ENCODE measurements at places on chromosomes 7 and 10. TPM values are rescaled to one million over a fixed set of nuclear protein-coding genes. Genes with fewer than 3 reads are reported as not detected.

MMP21 gene
- not detected for total RNA-seq

NKX1-2 gene
- total RNA-seq, result 15.3 TPM

PPIF gene
- total RNA-seq, result 80.4 TPM

PLEKHA1 gene
- total RNA-seq, result 30.8 TPM

GDF2 gene
- not detected for total RNA-seq

TMEM196 gene
- total RNA-seq, result not detected

CYP2C18 gene
- total RNA-seq, result 0.09 TPM

WASL gene
- total RNA-seq, result 39.3 TPM

C10orf53 gene
- total RNA-seq, result not detected

IKZF1 gene
- total RNA-seq, result 0.48 TPM

HOGA1 gene
- total RNA-seq, result 0.79 TPM

EPHB4 gene
- 132 TPM for total RNA-seq

DMBT1 gene
- not detected for total RNA-seq

RHBDD2 gene
- 27.6 TPM for total RNA-seq

IGFBP1 gene
- total RNA-seq, result not detected

CYP2E1 gene
- 0.13 TPM for total RNA-seq

BMPR1A gene
- 145 TPM for total RNA-seq

DNA sequence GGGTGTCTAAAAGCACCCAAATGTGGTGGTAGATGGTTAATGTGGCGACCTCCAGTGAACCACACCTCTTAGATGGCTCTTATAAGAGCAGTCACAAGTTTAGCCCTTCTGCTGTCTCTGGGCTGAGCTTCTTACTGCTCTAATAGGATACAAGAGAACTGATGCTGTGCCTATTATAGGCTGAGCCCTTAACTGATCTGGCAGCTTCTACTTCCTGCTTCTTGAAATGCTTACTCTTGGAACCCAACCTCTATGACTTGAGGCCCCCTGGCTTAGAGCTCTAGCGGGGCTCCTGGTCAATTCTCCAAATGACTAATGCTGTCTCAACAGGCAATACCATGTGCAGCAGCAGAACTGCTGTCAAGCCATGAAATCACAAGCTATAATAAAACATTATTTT is 35.0 kb upstream of the LSM8 start:
- H3K4me3 ChIP-seq, result no peak overlapping the region
- no peak for DNase-seq
- H3K4me1 ChIP-seq, result peaks cover 6% of the 10 kb centered on the region
- no peaks in the 10 kb centered on the region for H3K36me3 ChIP-seq
- no peak overlapping the region for H3K27ac ChIP-seq
- H3K27me3 ChIP-seq, result no peaks in the 10 kb centered on the region

DNA sequence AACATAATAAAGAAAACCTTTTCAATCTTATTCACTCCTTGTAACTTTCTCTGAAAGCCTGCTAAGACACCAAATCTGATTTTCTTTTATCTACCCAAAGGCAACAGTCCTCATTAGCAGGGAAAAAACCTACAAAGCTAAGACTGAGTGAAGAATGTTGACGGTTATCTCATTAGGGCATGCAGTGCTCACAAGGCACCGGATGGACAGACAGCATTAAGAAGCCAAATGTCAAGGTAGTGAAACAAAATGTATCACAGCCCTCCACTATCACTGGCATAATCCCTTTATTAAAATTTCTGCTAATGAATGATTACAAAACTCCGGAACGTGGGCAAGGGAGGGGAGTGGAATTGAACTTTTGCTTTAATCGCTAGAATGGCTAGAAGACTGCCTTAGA is 442.8 kb downstream of the NEBL start:
- no peak overlapping the region for H3K27ac ChIP-seq
- no peaks in the 10 kb centered on the region for H3K27me3 ChIP-seq
- no peak overlapping the region for H3K4me3 ChIP-seq
- no peaks in the 10 kb centered on the region for H3K36me3 ChIP-seq
- DNase-seq, result no peak

DNA sequence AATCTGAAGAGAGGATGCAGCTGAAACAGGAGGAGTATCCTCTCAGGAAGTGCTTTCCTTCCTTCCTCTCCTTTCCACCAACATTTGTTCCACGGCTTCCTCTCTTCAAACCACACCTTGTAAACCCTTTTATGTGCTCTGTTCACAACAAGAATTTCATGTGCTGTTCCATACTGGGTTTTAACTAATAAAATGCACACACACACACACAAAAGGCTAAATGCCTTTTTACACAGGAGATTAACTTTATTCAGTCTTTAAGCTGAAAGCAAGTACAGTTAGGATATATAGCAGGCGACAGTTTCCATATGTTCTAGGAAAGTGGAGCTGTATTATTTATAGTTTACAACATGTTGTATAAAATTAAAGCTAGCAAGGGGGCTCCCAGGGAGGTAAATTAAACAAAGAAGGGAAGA is 106.7 kb downstream of the REEP3 start:
- no peak overlapping the region for H3K4me3 ChIP-seq
- no peak overlapping the region for H3K27ac ChIP-seq
- DNase-seq, result no peak
- H3K27me3 ChIP-seq, result no peaks in the 10 kb centered on the region
- peaks cover 2% of the 10 kb centered on the region for H3K4me1 ChIP-seq

- DNase-seq, result no peak
- no peaks in the 10 kb centered on the region for H3K4me1 ChIP-seq
- H3K27ac ChIP-seq, result no peak overlapping the region
- H3K4me3 ChIP-seq, result no peak overlapping the region
- H3K27me3 ChIP-seq, result no peaks in the 10 kb centered on the region
- no peaks in the 10 kb centered on the region for H3K36me3 ChIP-seq
These were observed 113.2 kb upstream of the PHF14 start for GRCh38 chr7:10860516-10860915.

GRCh38 chr7:17646253-17646956 is 293.9 kb downstream of the SNX13 start:
- no peaks in the 10 kb centered on the region for H3K36me3 ChIP-seq
- H3K27me3 ChIP-seq, result no peaks in the 10 kb centered on the region
- H3K4me1 ChIP-seq, result no peaks in the 10 kb centered on the region
- H3K4me3 ChIP-seq, result no peak overlapping the region
- DNase-seq, result no peak

DNA sequence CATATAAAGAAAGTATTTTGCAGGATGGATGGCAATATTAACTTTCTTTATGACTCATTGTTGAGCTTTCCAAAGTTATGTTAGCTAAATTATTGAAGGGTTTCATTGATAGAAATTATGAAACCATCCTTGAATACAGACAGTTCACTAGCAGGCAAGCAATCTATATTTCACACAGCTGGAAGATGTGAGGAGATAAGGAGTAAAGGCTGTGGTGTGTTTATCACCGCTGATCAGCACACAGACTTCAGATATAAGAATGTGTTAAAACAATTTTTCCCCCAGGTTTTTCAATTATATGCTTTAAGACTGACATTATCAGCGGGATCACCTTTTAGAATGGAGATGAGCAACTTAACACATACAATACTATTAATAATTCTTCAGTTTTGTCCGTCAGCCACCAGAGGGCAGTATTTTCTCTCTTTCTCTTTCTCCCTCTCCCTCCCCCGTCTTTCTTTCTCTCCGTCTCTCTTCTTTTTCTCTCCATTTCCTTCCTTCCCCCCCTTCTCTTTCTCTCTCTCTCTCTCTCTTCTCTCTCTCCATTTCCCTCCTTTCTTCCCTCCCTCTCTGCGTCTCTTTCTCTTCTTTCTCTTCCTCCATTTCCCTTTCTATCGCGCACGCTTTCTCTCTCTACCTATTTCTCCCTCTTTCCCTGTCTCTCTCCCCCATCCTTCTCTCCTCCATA is 62.9 kb upstream of the FAM171A1 start:
- H3K4me1 ChIP-seq, result no peaks in the 10 kb centered on the region
- peak overlapping the region; percentile 71 for H3K4me3 ChIP-seq
- H3K36me3 ChIP-seq, result no peaks in the 10 kb centered on the region
- no peak overlapping the region for H3K27ac ChIP-seq
- DNase-seq, result no peak

DNA sequence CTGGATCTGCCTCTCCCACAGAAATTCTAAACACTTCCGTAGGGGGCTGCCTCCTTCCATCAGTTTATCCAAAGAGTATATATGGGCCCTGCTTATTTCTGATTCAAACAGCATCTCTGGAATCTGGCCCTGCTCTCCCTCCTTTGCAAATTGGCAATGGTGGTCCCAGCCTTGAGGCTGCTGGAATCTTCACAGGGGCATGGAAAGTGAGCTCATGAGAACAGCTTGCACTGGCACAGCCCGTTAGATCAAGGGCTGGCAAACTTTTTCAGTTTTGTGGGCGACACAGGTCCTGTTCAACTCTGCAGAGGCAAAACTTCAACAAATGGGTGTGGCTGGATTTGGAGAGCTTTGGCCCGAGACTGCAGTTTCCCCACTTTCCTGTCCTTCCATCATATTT is 526.9 kb downstream of the KCNMA1 start:
- H3K4me1 ChIP-seq, result peaks cover 14% of the 10 kb centered on the region
- H3K27me3 ChIP-seq, result no peaks in the 10 kb centered on the region
- no peak for DNase-seq
- H3K36me3 ChIP-seq, result no peaks in the 10 kb centered on the region
- H3K27ac ChIP-seq, result no peak overlapping the region
- H3K4me3 ChIP-seq, result no peak overlapping the region

GRCh38 chr10:75492173-75492925 is 60.9 kb downstream of the LRMDA start:
- no peak overlapping the region for H3K27ac ChIP-seq
- H3K4me1 ChIP-seq, result no peaks in the 10 kb centered on the region
- no peak overlapping the region for H3K4me3 ChIP-seq
- no peaks in the 10 kb centered on the region for H3K27me3 ChIP-seq

DNA sequence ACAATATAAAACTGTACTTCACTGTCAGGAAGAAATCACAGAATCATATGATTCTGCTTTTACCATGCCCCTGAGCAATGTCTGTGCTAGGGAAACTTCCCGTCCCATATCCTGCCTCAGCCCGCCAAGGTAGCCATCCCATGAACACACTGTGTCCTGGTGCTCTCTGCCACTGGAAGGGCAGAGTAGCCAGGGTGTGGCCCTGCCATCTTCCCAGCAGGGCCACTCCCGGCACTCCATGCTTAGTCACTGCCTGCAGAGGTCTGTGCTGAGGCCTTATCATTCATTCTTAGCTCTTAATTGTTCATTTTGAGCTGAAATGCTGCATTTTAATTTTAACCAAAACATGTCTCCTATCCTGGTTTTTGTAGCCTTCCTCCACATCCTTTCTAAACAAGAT is 31.8 kb downstream of the AP3M1 start:
- no peaks in the 10 kb centered on the region for H3K27me3 ChIP-seq
- no peak overlapping the region for H3K27ac ChIP-seq
- H3K36me3 ChIP-seq, result peaks cover 92% of the 10 kb centered on the region
- H3K4me3 ChIP-seq, result no peak overlapping the region
- no peak for DNase-seq
- H3K4me1 ChIP-seq, result no peaks in the 10 kb centered on the region

DNA sequence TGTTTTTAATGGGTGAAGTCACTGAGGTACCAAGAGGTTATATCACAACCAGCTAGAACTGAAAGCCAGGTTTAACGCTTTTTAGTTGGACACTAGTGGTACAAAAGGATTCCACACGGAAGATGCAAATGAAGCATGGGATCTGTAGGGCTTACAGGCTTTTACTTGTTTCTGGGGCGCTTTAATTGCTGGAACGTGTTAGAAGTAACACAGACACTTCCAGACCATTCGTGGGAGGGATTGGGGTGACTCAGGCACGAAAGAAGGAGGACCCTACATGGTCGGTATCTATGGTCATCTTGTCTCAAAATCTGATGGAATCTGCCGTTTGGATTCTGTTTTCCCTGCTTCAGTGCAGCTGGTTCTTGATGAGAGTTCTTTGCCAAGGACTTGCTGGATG is 1.0 kb downstream of the YKT6 start:
- H3K27me3 ChIP-seq, result no peaks in the 10 kb centered on the region
- peaks cover 19% of the 10 kb centered on the region for H3K36me3 ChIP-seq
- no peaks in the 10 kb centered on the region for H3K4me1 ChIP-seq
- peak overlapping the region; percentile 92 for H3K4me3 ChIP-seq
- no peak overlapping the region for H3K27ac ChIP-seq

DNA sequence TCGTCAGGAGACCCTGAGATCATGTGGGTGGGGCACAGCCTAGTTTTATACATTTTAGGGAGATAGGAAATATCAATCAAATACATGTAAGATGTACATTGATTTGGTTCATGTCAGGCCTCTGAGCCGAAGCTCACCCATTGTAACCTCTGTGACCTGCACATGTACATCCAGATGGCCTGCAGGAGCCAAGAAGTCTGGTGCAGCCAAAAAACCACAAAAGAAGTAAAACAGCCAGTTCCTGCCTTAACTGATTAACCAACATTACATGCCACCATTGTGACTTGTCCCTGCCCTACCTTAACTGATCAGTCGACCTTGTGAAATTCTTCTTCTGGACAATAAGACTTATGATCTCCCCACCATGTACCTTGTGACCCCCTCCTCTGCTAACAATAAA is 16.0 kb upstream of the LRRC61 start:
- DNase-seq, result no peak
- no peak overlapping the region for H3K4me3 ChIP-seq
- no peak overlapping the region for H3K27ac ChIP-seq

GRCh38 chr7:42414941-42415505 is 178.0 kb upstream of the GLI3 start:
- no peaks in the 10 kb centered on the region for H3K27me3 ChIP-seq
- no peaks in the 10 kb centered on the region for H3K36me3 ChIP-seq
- DNase-seq, result no peak
- H3K4me3 ChIP-seq, result no peak overlapping the region
- no peaks in the 10 kb centered on the region for H3K4me1 ChIP-seq
- H3K27ac ChIP-seq, result no peak overlapping the region

- no peak overlapping the region for H3K27ac ChIP-seq
- H3K4me1 ChIP-seq, result no peaks in the 10 kb centered on the region
- no peaks in the 10 kb centered on the region for H3K27me3 ChIP-seq
- peaks cover 19% of the 10 kb centered on the region for H3K36me3 ChIP-seq
- DNase-seq, result no peak
These were observed 13.9 kb upstream of the DNAAF5 start for GRCh38 chr7:712381-713138.

DNA sequence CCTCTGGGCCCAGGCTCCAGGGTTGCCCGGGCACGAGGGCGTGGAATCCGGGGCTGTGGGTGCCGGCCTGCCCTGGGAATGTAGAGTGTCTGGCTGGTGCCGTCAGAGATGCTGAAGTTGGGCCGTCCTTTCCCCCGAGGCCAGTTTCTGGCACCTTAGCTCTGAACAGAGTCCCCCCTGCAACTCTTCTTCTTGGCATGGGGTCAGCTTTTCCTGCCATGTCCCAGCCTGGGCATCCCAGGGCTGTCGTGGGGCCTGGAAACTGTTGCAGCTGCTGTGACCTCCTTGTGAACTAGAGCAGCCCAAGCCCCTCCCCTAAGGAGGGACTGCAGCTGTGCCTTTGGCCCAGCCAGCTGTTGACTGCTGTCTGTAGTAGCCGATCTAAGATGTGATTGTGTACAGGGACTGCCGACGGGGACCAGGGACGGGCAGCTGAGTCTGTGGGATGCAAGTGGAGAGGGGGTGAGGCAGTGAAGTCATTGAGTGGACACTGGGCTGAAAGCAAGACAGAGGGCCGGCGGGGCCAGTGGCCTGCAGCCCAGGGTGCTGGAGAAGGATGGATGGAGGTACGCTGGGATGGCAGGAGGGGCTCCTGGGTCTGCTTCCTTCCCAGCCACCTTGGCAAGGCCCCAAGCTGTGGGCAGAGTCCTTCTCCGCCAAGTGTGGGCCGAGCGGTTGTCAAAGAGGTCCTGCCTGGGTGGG is 35.8 kb downstream of the GBX1 start:
- no peak overlapping the region for H3K27ac ChIP-seq
- no peak overlapping the region for H3K4me3 ChIP-seq
- no peak for DNase-seq
